ENCODE measurements at places on chromosomes 1 and 21.

DNA sequence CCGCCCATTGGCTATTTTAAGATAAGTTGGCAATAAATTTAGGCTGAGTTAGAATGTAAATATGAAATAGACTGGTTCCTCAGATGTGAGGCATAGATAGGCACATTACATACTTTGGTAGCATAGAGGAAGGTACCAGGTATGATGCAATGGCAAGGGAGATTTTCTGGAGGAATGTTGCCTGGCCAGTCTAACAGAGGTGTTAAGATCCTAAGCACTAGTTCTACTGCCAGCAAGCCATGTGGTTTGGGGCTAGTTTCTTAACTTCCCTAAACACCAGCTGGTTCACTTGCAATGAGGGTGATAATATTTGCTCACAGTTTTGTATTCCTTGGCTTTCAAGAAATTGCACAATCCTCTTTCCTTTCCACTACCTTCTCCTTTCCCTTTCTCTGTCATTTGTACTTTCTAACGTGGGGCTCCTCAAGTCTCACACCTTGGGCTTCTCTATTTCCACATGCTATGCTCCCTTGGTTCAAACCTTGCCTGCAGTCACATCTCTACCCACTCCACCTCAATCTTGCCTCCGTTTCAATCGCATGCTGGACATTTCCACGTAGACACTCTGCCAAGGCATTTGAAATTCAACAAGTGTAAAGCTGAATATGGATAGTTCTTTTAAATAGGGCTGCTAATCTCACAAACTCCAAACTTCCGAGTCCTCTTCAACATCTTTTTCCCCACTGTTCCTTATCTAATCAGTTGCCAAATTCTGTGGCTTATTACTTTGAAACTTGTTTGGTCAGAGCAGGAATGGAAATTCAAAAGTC is 4.7 kb upstream of the CD55 start:
- peak; percentile 61 for DNase-seq

DNA sequence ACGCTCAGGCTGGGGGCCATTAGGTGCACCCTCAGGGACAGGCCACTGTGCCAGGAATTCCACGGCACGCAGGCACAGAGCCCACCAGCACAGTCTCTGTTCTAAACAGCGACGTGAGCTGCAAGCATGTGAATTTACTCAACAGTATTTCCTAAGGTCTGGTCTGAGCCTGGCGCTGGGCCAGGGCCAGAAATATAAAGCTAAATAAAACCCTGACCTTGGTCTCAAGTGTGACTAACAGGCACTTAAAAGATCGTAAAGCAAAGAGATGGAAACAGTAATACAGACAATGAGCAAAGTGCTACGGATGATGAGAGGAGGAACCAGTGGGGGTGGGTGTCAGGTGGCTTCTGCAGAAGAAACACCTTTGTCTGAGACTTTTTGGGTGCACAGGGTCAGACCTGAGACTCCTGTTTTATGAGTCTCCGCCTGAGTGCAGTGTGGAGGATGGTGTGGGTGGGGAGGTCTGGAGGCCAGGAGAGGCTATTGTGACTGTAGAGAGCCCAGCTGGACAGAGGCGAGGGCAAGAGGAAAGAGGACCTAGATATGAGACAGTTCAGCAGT is 53.4 kb upstream of the EDN2 start:
- DNase-seq: no peak

- DNase-seq: no peak
These were observed 25.1 kb downstream of the TIAM1 start for GRCh38 chr21:31318971-31319370.

- DNase-seq: peak; percentile 21
These were observed 483 bp downstream of the CHML start for GRCh38 chr1:241639623-241640148.

DNA sequence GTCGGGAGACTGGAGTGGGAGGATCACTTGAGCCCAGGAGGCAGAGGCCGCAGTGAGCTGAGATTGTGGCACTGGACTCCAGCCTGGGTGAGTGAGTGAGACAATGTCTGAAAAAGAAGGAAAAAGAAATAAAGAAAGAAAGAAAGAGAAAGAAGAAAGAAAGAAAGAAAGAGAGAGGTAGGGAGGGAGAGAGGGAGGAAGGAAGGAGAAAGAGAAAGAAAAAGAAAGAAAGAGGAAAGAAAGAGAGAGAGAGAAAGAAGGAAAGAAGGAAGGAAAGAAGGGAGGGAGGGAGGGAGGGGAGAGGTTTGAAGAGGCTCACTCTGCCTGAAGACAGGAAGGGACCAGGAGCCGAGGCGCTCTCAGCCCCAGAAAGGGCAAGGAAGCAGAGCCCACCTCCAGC is 4.8 kb upstream of the TCP10L start:
- DNase-seq: no peak

GRCh38 chr1:88877911-88878310 is 13.5 kb downstream of the GTF2B start:
- DNase-seq: no peak

DNA sequence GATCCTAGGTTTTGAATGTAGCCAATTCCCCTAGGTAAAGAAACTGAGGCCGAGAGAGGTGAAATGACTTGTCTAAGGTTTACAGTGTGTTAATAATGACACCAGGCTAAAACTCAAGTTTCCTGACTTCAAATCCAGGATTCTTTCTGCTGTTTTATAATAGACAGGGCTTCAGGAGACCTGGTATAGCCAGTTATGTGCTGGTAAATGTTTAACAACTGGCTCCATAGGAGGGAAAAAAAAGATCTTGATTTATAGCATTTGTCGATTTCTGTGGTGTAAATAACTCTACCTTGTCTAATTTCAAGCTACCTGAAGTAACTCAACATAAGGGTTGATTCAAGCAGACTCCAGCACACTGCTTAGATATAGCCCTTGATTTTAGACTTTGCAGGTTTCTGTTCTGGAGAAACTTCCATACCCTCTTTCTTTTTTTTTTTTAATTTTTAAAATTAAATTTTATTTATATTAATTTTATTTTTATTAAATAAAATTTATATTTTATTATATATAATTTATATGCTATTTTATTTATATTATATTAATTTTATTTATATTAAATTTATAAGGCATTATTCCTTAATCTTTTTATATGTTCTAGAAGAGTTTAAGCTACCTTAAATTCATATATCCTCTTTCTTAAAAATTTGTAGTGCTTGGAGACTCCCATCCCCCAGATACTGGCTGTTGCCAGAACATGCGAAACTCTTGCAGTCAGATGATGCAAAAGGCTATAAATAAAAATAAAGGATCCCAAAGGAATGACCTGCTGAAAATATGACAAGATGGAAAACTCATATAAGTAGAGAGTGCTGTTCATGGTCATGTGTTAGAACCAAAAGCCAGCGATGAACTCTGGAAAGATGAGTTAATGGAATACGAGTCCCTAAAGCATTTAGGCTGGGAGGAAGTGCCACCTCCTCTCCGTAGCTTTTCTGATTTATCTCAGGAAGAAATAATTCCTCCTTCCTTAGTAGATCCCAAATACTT is 35.4 kb upstream of the SRSF10 start:
- DNase-seq: no peak

GRCh38 chr1:166627558-166627957 is 211.7 kb upstream of the POGK start:
- DNase-seq: no peak

DNA sequence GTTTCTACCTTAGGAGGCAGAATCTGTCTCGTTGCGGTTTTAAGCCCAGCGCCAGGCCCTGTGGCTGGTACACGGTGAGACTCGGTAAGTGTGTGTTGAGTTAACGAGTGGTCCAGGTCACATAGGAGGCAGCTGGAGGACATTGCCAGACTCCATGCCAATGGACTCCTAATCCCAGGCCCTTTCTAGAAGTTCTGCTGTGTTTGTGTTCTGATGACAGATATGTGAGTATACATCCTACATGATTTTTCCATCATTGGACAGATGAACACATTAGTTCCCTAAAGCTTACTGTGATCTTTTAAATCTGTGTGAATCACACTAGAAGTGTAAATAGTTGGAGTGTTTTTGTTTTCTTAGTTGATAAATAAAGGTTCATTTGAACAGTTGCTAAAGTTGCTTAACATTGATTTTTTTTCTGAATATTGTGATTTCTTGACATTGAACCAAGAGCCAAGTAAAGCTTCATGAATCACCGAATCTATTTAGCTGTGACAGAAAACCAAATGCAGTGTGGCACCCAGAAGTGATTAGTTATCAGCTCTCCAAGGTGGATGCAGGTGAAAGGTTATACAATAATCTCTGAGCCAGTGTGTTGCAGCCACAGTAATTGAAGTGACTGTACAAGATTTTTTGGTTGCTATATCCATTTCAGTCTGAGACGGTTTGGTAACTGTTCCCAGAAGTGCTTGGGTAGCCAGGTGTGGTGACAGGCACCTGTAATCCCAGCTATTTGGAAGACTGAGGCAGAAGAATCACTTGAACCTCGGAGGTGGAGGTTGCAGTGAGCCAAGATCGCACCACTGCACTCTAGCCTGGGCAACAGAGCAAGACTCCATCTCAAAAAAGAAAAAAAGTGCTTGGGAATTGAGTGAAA is 46.3 kb downstream of the DOP1B start:
- no peak for DNase-seq

- no peak for DNase-seq
These were observed 338.6 kb upstream of the SNX7 start for GRCh38 chr1:98322966-98323365.

- no peak for DNase-seq
These were observed 93.9 kb upstream of the CD34 start for GRCh38 chr1:208004851-208005250.

DNA sequence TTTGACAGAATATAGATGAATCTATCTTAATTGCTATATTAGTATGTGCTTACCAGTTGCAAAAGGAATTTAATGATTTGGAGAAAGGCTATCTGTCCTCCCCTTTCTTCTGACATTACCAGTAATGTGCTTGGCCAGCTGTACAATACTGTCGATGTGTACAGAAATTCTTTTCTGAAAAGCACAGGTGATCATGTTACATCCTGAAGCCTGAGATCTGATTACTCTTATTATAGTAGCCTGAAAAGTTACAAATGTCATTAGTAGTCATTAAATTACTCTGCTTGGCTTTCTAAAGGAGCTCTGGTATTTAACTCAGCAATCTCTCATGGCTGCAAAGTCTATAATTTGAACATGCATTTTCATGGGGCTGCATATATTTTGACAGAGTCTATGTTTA is 209.8 kb downstream of the PTPRC start:
- DNase-seq: no peak

DNA sequence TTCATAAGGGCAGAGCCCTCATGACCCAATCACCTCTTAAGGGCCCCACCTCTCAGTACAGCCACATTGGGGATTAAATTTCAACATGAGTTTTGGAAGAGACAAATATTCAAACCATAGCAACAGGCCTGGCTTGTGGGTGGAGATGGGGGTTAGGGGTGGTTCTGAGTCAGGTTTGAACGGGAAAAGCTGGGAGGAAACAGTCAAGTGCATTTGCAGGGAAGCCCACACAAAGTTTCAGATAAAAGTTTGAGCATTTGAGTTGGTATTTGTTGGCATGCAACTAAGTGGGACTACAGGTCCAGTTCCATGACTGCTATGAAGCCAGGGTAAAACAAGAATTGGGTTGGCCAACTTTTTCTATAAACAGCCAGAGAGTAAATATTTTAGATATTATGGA is 21.0 kb upstream of the PADI2 start:
- no peak for DNase-seq

DNA sequence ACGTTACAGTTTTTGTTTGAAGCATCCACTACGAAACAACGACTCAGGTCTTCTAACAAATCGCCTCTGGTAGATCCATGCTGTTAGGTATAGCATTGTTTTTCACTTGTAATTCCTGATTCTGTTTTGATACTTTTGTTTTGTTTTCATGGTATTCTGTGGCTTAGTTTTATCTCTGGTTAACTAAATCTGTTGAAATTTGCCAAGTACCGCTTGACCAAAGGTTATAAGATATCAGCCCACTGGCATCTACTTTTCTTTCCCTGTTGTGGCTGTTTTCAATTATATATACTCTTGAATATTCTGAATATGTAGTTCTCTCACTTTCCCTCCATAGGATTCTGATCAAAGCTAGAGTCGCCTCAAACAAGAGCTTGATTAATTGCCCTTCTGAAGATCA is 274.8 kb upstream of the C1orf105 start:
- no peak for DNase-seq

DNA sequence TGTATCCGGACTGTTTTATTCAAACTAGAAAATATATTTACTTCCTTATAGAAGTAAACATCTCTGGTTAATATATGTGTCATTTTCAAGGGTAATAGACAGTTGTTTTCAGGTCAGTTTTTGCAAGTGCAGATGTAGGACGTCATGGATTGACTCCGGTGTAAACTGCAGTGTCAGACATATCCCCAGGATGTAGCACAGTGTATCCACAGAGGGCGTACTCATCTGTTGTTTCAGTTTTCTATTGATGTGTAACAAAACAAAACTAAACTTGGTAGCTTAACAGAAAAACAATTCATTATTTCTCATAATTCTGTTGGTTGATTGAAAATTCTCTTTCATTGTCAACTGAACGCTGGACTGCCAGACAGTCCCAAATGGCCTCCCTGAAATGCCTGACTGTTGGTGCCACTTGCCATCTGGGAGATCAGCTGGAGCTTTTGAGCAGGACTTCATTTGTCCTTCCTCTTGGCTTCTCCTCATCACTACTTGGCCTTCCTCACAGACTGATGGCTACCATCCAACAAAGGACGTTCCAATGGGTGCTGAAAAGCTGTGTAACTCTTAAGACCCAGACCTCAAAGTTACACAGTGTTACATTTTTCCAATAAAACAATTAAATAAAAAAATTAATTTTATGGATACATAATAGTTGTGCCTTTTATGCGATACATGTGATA is 181.6 kb downstream of the NCAM2 start:
- DNase-seq: no peak

GRCh38 chr1:3759796-3760195 is 7.5 kb downstream of the CCDC27 start:
- DNase-seq: no peak

DNA sequence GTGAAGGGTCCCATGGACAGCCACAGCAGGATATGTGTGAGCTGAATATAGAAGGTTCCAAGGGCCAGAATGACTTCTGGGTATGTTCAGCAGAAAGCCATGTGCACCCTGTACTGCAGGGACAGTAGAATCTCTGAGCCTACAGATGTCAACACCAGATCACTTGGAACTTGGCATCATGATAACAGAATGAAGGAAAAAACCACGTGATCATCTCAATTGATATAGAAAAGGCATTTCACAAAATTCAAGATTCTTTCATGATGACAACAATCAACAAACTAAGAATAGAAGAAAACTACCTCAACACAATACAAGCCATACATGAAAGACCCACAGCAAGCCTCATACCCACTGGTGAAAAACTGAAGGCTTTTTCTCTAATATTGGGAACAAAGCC is 885 bp upstream of the KRTAP12-2 start:
- DNase-seq: no peak

Measured in CD14-positive monocyte (primary cell).